Type B pancreatic cell (in vitro differentiated cells): ENCODE measurements at places on chromosomes 7 and 10.

DNA sequence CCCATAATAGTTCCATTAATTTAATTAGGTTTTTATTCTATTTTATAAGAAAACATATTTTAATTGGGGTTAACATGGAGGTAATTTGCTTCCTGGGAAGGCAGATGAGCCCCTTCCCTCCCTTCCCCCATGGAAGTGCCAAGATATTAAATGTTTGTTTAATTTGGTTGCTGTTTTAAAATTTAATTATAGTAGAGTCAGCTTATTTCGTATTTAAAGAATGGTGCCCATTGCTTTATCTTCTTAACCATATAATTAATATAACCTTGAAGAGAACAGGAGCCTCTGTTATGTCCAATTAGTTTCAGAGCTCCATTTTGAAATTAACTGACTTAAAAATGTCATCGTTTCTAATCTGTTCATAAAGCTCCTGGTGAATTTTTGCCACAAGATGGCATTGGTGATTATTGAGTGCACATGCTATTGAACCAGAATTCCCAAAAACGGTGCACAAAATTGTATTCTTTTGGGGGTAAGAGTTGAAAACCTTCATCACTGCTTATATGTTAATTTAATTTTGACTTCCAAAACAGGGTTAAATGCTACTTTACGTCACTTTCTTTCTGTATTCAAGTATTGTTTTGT, 26.0 kb downstream of the KLHDC10 start:
- DNase-seq: no peak
- no peaks in the 10 kb centered on the region for H3K27me3 ChIP-seq
- peaks cover 23% of the 10 kb centered on the region for H3K36me3 ChIP-seq
- H3K27ac ChIP-seq: no peak overlapping the region
- H3K4me3 ChIP-seq: no peak overlapping the region
- peaks cover 8% of the 10 kb centered on the region for H3K4me1 ChIP-seq

- no peak overlapping the region for H3K4me3 ChIP-seq
- H3K27ac ChIP-seq: no peak overlapping the region
- peaks cover 13% of the 10 kb centered on the region for H3K36me3 ChIP-seq
- H3K4me1 ChIP-seq: peaks cover 12% of the 10 kb centered on the region
Observed at GRCh38 chr10:103617602-103618385, 124.3 kb downstream of the NEURL1 start.

- peaks cover 23% of the 10 kb centered on the region for H3K4me1 ChIP-seq
- DNase-seq: no peak
- peak overlapping the region; percentile 90 for H3K27ac ChIP-seq
- H3K4me3 ChIP-seq: peak overlapping the region; percentile 98
Observed at GRCh38 chr7:66205741-66206090, 582 bp downstream of the TPST1 start.

GRCh38 chr7:132190683-132191082, 385.6 kb downstream of the PLXNA4 start:
- H3K27ac ChIP-seq: no peak overlapping the region
- no peak for DNase-seq
- H3K4me1 ChIP-seq: no peaks in the 10 kb centered on the region
- peaks cover 7% of the 10 kb centered on the region for H3K36me3 ChIP-seq
- no peak overlapping the region for H3K4me3 ChIP-seq

GRCh38 chr10:13340068-13340467, 8.0 kb downstream of the SEPHS1 start:
- H3K36me3 ChIP-seq: peaks cover 25% of the 10 kb centered on the region
- H3K27ac ChIP-seq: no peak overlapping the region
- peaks cover 28% of the 10 kb centered on the region for H3K4me1 ChIP-seq
- no peaks in the 10 kb centered on the region for H3K27me3 ChIP-seq
- DNase-seq: no peak

GRCh38 chr7:121385056-121385799, 10.9 kb downstream of the FAM3C start:
- H3K4me1 ChIP-seq: peaks cover 33% of the 10 kb centered on the region
- H3K36me3 ChIP-seq: peaks cover 10% of the 10 kb centered on the region
- H3K4me3 ChIP-seq: no peak overlapping the region
- peak overlapping the region; percentile 23 for H3K27ac ChIP-seq
- no peak for DNase-seq

- H3K4me1 ChIP-seq: no peaks in the 10 kb centered on the region
- H3K4me3 ChIP-seq: no peak overlapping the region
- H3K27ac ChIP-seq: no peak overlapping the region
- no peaks in the 10 kb centered on the region for H3K36me3 ChIP-seq
- no peak for DNase-seq
Observed at GRCh38 chr7:103764901-103765300, 224.6 kb downstream of the RELN start.

GRCh38 chr10:43360086-43360485, 11.3 kb upstream of the FXYD4 start:
- H3K4me1 ChIP-seq: peaks cover 6% of the 10 kb centered on the region
- DNase-seq: no peak
- H3K27ac ChIP-seq: peak overlapping the region; percentile 50
- H3K27me3 ChIP-seq: no peaks in the 10 kb centered on the region

GRCh38 chr10:118626953-118627352, 31.5 kb upstream of the PRLHR start:
- H3K36me3 ChIP-seq: no peaks in the 10 kb centered on the region
- DNase-seq: no peak
- no peaks in the 10 kb centered on the region for H3K4me1 ChIP-seq

GRCh38 chr7:28207486-28208158, 27.0 kb upstream of the JAZF1 start:
- H3K27me3 ChIP-seq: peaks cover 8% of the 10 kb centered on the region
- no peak overlapping the region for H3K27ac ChIP-seq
- H3K4me3 ChIP-seq: no peak overlapping the region
- H3K4me1 ChIP-seq: no peaks in the 10 kb centered on the region
- H3K36me3 ChIP-seq: no peaks in the 10 kb centered on the region

DNA sequence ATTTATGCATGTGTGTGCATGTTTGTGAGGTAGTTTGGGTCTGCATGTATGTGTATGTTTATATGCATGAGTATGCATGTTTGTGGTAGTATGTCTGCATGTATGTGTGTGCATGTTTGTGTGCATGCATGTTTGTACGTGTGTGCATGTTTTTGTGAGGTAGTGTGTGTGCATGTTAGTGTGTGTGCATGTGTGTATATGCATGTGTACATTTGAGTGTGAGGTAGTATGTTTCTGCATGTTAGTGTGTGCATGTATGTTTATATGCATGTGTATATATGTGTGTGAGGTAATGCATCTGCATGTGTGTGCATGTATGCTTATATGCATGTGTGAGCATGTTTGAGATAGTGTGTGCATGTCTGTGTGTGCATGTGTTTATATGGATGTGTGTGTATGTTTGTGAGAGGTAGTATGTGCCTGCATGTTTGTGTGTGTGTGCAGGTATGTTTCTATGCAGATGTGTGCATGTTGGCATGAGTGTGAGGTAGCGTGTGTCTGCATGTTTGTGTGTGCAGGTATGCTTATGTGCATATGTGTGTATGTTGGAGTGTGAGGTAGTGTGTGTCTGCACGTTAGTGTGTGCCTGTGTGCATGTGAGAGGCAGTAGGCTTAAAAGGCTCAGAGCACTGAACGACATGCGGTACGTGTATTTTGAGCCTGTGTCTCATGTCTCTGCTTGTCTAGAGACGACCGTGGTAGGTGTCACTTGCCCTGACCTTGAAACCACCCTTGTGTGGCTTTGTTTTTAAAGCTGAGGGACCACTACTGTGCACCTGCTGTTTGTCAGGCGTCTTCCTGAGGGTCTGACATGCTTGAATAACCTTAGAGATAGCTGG, 43.7 kb downstream of the PFKP start:
- DNase-seq: no peak
- no peak overlapping the region for H3K4me3 ChIP-seq
- no peak overlapping the region for H3K27ac ChIP-seq

GRCh38 chr10:97325754-97326153, 6.7 kb downstream of the FRAT1 start:
- H3K27me3 ChIP-seq: peaks cover 25% of the 10 kb centered on the region
- H3K36me3 ChIP-seq: peaks cover 10% of the 10 kb centered on the region
- H3K27ac ChIP-seq: no peak overlapping the region
- peaks cover 42% of the 10 kb centered on the region for H3K4me1 ChIP-seq
- H3K4me3 ChIP-seq: no peak overlapping the region

GRCh38 chr7:44239361-44239760, 38.6 kb downstream of the YKT6 start:
- no peak for DNase-seq
- H3K36me3 ChIP-seq: no peaks in the 10 kb centered on the region
- peaks cover 7% of the 10 kb centered on the region for H3K4me1 ChIP-seq
- H3K27me3 ChIP-seq: no peaks in the 10 kb centered on the region

GRCh38 chr7:35909870-35910357, 109.1 kb downstream of the SEPTIN7 start:
- no peaks in the 10 kb centered on the region for H3K27me3 ChIP-seq
- no peak overlapping the region for H3K27ac ChIP-seq
- no peak for DNase-seq

DNA sequence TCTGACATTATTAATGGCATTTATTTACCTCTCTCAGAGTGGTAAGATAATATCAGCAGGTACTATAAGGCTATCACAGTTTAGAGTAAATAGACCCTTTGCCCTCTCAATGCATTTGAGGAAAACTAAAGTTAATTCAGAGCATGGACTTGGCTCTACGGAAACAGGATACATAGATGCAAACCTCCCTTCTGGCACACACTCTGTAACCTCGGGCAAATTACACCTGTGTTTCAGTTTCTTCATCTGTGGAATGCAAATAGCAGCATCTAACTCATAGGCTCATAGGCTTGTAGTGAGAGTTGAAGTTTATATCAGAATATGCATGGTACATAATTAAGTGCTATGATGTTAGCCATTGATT, 5.6 kb downstream of the RAPGEF5 start:
- peak overlapping the region; percentile 11 for H3K4me3 ChIP-seq
- H3K27ac ChIP-seq: peak overlapping the region; percentile 22
- H3K36me3 ChIP-seq: no peaks in the 10 kb centered on the region
- peaks cover 4% of the 10 kb centered on the region for H3K4me1 ChIP-seq
- peaks cover 22% of the 10 kb centered on the region for H3K27me3 ChIP-seq
